ENCODE measurements at places on chromosomes 5 and 9.

GRCh38 chr9:34140853-34141252, 14.4 kb upstream of the DCAF12 start:
- DNase-seq: no peak

DNA sequence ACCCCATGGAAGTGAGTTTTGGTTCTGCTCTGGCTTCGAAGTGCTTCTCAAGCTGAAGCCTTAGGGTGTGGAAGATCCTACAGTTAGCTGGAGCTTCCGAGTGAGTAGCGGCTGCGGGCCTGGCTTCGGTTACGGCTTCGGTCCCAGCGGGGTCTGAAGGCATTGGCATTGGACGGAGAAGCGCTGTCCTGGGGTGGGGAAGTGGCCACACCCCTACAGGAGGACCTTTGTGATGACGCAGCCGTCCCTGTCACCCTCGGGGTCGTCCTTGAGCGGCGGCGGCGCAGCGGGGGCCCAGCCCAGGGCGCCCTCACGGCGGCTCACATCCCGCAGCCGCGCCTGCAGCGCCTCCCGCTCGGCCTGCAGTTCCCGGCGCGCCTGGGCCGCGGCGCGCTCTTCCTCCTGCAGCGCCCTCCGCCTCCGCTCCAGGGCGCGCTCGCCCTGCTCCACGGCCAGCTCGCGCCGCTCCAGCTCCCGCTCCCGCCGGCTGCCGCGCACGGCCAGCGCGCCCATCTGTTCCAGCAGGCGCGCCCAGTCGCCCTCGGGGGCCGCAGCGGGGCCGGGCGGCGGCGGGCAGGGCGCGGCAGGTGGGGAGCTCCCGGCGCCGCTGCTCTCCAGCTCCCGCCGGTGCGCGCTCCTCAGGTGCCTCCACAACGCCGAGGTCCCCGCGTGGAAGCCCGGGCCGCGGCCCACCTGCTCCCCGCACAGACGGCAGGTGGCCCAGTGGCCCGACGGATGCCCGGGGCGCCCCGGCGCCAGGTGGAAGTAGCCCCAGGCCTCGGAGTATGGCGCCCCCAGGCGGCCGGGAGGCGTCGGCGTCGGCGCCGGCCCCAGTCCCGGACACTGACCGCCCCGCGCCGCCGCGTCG, 9.9 kb downstream of the ZBED3 start:
- no peak for DNase-seq

GRCh38 chr9:32839013-32839885, 55.9 kb downstream of the TMEM215 start:
- DNase-seq: no peak

GRCh38 chr5:142605611-142606010, 80.3 kb downstream of the FGF1 start:
- no peak for DNase-seq

- no peak for DNase-seq
These were observed 38.9 kb upstream of the TNFSF15 start for GRCh38 chr9:114844766-114845165.

GRCh38 chr9:18071651-18072060, 402.3 kb upstream of the ADAMTSL1 start:
- DNase-seq: no peak

- DNase-seq: peak; percentile 78
These were observed 149.2 kb upstream of the KLF9 start for GRCh38 chr9:70563431-70564204.

- DNase-seq: no peak
These were observed 92.4 kb upstream of the ANXA1 start for GRCh38 chr9:73059247-73059646.

DNA sequence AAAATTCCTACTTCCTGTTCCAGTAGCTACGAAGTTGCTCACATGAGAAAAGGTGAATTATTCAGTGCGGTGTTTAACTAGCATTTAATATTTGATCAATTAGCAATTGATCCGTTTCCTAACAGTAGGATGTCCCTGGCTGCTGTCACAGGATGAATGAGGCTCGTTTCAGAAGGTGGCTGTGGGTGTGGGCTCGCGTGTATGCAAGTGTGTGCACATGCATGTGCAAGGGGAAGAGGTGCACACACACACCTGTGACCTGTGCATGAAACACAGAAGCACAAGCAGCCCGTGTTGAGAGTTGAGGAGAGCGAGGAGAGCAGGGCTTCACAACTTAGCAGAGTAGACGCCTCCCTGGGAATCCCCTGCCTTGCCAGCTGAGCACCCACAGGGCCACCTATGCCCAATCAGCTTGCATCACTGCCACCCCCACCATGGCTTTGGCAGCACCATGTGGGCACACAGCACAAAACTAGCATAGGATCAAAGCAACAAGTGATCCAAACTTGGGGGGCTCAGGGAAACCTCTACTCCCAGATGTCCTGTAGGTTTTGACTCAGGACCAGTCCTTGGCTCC, 107.2 kb downstream of the C5orf15 start:
- no peak for DNase-seq

DNA sequence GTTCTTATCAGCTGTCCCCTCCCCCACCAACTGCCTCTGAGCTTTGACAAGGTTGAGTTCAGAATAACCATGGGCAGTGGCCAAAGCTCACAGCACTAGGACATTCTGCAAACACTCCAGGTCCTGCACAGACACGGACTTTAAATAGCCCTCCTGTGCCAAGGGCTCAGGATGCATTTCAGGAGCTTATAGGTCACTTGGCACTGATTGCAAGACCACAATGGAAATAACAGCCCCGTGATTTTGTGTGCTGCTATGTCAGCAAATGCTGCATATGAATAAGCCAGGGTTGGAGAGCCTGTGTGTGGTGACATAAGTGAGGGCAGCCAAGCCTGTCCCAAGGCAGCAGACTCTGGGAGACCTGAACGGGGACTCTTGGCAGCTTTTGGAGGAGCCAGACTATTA, 150.7 kb downstream of the DMRT2 start:
- no peak for DNase-seq

DNA sequence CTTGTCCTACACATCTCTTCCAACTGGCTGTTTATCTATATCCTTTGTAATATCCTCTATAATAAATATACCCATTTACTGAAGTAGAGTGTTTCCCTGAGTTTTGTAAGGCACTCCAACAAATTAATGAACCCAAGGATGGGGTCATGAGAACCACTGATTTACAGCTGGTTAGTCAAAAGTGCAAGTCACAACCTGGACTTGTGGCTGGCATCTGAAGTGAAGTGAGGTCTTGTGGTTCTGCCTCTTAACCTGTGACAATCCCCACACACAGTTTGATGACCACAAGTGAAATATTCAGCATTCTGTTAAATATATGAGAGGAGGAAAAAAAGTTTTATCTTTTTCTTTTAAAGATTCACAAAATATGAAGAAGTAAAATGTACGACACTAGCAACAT, 126.1 kb downstream of the NR2F1-AS1 start:
- no peak for DNase-seq

GRCh38 chr5:60851626-60852025, 7.6 kb upstream of the ELOVL7 start:
- no peak for DNase-seq

GRCh38 chr9:106726070-106726815, 136.7 kb upstream of the ZNF462 start:
- no peak for DNase-seq

DNA sequence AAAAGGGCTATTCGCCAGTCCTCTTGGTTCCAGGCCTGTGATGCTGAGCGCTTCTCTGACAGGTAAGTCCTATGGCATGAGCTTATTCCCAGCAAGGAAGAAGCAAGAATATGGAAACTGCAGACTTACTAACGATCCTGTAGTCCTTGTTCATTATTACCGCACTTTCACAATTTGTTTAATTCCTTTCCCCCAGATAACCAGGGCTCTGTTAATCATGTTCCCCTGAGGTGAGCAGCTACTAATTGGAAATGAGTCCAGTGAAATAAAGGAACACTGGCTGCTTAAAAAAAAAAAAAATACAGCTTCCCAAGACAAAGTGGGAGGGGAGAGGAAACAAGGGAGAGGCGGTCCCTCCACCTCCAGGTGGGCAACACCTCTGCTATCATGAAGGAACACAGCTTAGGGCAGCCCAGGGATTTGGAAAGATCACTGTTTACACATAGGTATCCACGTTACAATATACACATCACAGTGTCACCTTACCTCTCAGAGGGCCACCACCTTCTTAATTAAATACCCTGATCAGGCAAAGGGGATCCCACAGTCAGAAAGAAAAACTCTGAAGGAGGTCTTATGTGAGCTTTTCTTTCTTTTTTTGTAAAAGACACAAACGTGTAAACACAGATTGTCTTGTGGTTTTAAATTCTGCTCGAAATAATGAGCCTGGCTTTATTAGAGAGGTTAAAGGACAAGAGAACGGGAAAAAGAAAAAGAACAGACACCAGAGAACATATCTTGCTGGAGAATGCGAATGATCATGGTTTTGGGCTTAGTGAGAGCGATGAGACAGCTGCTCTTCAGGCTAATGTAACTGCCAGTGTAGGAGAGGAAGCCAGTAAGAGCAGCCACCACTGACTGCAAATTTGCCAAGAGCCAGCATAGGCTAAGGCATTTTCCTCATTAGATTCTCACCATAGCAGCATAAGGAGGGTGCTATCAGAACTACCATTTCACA, 258.6 kb downstream of the CRB2 start:
- no peak for DNase-seq

- peak; percentile 3 for DNase-seq
These were observed 54.0 kb downstream of the SCAI start for GRCh38 chr9:125089331-125089730.

DNA sequence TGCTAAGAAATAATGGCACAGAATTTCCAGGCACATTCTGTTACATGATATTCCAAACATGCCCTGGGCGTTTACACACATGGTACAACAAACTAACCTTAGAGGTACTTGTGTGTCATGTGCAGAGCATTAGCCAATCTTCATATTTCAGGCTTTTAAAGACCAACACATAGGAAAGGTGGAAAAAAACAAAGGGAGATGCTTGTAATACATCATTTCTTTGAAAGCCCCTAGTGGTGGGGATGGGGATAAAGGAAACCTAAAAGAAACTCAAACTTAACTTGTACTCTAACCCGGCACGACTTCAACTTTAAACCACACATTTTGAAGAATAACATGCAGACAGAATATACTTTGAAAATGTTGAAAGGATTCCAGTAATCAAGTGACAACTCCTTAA, 133.6 kb downstream of the PTPRD start:
- no peak for DNase-seq

DNA sequence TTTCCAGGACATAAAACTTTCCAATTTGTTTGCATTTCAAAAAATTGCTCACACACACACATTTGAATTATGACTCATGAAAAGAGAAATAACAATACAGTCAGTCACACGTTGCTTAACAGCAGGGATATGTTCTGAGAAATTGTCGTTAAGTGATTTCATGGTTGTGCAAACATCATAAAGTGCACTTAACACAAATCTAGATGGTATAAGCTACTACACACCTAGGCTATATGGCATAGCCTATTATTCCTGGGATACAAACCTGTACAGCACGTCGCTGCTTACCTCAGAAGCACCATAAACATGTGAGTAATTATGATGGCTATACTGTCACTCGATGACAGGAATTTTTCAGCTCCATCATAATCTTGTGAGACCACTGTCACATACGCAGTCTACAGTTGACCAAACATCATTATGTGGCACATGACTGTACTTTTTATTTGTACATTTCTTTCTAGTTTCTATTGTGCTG, 378.2 kb downstream of the ACTL7B start:
- DNase-seq: no peak

DNA sequence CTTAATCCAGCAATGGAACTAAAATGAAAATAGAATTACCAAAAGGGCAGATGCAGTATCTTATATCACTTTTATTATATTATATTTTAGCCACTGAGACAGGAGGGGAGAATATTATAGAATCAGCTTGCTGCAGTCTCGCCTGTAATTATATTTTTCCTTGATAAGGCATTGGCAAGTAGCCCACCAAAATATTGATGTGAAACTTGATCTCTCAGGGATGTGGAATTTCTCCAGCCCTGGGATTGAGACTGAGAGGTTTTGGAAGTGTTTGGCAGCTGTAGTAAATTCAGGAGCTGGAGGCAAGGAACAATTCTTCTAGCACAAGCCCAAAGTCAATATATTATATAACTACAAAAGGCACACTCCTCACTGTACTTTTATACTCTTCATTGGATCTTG, 142.1 kb upstream of the ADAMTSL1 start:
- no peak for DNase-seq

- no peak for DNase-seq
These were observed 22.8 kb downstream of the FPGS start for GRCh38 chr9:127825319-127826051.

DNA sequence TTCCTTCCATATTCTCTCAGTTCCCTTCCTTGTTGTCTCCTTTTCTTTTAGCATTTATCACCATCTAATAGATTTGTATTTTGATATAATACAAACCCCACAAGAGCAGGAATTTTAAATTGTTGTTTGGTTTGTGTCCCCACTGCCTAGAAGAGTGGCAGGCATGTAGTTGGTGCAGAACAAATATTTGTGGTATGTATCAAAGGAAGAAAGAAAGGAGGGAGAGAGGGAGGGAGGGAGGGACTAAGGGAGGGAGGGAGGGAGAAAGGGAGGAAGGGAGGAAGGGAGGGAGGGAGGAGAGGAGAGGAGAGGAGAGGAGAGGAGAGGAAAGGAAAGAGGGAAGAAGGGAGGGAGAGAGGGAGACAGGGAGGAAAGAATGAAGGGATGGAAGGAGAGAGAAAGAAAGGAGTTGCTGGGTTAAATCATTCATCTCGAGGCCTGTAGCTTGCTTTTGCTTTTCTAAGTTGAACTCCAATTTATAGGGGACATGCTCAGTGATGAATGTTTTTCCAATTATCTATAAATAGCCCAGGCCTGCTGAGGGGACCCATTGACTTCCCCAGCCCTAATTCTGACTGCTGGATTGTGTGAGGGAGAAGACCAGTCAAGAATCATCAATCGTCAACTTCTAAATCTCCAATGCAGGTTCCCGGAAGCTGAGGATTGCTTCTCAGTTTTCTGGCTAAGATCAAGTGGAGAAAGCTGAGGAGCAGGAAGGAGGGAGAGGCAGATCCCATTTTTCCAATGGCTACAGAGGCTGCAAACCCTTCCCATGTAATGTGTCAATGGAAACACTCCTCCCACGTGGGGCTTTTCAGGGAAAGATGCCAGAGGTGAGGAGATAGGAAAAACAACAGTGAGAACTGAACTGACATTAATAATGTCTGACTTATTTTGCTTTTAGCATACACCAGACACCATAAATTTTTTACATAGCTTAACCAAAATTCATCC, 320.7 kb downstream of the ASTN2 start:
- DNase-seq: no peak

GRCh38 chr5:179170606-179171005, 110.4 kb downstream of the ZNF354C start:
- DNase-seq: no peak

GRCh38 chr5:122730037-122730436, 44.8 kb upstream of the SNX2 start:
- no peak for DNase-seq

- no peak for DNase-seq
These were observed 50.3 kb upstream of the TGFBR1 start for GRCh38 chr9:99054581-99054980.

GRCh38 chr9:107213561-107214028, 69.5 kb upstream of the RAD23B start:
- DNase-seq: peak; percentile 43

GRCh38 chr5:44329716-44330115, 59.5 kb downstream of the FGF10 start:
- DNase-seq: no peak

All from GM12864 (cell line).